ENCODE measurements at places on chromosomes 5 and 9. TPM values are rescaled to one million over a fixed set of nuclear protein-coding genes. Genes with fewer than 3 reads are reported as not detected.

DNA sequence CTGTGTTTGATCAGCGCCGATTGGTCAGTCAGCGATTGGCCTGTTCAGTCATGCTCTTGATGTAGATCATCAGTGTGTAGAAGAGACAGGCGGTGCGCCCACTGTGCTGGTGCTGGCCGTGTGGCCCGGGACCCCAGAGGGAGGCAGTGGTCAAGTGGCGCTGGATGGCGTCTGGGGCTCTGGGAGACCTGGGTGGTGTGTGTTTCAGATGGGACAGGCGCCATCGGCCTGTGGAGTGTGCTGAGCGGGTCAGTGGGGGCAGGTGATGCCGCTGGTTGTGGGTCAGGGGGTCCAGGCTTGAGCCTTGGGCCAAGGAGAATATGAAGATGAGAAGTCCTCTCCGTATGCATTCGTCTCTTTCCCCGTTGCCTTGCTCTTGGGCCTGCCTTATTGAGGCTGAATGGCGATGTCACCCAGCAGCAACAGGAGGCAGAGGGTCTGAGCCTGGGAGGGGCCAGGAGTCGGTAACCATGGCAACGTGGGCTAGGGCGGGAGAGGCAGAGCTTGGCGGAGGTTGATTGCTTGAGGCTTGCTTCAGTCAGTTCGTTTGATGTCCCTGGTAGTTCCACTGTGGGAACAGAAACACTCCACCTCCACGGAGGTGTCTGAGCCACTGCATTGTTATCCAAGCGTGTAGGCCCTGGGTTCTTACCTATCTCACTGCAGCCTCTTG lies 117.8 kb upstream of the CACNA1B start:
- DNase-seq: no peak

DNA sequence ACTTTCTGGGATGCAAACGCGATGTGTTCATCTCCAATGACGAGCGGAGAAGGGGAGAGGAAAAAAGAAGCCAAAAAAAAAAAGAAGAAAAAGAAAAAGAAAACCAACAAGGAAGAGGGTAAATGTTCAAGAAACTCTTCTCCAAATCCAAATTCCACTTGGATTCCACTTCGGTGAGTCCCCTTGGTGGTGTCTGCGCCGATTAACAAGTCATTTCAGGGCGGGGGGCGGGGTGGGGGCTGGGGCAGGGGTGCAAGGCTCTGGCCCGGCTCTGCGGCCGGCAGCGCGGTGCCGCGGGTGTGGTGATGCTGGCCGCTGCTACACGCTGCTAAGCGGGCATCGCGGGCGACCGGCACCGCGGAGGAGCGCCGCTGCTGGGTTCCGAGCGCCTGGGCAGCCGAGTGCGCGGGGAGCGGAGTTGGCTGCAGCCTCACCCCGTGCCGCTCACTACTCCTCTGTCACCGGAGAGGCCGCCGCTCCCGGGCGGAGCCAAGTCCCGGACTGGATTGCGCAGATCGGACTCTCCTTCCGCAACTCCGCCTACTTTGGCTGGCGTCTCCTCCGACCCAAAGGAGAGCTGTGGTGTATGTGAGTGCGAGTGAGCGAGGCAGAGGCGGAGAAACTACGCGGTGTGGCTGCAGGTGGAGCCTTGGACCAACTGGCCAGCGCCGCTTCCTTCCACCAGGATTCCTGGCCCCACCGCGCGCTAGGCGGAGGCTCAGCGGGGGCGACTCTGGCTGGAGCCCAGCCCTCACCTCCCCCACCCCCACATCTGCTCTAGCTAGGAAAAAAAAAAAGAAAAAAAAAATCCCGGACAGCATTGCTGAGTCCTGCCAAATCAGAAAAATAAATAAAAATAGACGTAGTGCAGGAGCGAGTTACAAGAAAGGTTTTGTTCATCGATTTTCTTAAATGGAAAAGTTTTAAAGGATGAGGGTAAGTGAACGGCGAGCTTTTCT lies at the start of gene SEMA6A:
SEMA6A (minus strand) TSS at position 457 of the 959 bp plus-strand sequence. CDS start 69,879 bp downstream, outside the sequence.
- no peak for DNase-seq

KIAA0825 gene
- 0.34 TPM for total RNA-seq

IL13 gene
- 26.9 TPM for total RNA-seq

DNA sequence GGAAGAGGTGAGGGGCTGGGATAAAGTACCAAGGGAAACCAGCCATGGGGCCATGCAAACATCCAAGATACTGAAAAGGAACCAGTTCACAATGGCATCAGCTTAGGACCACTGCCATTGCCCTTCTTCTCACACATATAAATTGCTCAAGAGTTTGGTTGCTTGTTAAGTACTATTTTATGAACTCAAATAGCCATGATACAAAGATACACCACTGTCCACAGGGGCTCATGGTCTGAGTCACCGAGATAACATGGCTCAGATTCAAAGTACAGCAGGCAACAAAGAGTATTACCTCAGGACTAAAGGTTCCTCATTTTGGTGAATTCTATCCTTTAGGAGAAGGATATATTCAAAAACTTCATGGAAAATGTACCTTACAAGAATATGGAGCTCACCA lies 55.6 kb downstream of the FANCC start:
- no peak for DNase-seq

DNA sequence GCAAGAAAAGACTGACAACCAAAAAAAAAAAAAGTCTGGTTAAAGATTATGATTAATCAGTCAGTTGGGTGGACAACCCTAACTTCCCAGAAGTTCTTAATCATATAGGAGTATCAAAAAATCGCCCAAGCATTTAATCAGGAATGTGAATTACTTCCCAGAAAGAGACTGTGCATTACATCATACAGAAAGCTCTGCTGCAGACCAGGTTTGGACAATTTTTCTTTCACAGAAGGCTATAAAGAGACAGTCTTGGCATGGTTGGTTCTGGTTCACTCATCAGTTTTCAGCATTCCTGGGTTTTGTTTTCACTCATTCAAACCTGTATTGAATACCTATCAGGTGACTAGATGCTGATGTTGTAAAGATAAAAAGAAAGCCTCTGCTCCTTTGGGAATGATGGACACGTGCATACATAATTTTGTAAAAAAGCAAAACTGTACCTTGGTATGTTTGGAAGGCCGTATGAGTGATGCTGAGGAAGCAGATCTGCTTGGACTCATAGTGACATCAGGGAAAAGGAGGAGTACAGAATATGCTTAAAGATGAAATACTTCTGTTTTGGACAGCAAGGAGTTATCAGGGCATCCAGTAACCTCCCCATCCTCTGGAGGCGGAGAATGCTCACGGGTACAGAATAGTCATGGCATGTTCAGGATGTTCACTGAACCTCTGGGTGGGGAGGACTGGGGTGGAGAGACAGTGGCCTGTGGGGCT lies 178.4 kb downstream of the GNA14 start:
- no peak for DNase-seq

DNA sequence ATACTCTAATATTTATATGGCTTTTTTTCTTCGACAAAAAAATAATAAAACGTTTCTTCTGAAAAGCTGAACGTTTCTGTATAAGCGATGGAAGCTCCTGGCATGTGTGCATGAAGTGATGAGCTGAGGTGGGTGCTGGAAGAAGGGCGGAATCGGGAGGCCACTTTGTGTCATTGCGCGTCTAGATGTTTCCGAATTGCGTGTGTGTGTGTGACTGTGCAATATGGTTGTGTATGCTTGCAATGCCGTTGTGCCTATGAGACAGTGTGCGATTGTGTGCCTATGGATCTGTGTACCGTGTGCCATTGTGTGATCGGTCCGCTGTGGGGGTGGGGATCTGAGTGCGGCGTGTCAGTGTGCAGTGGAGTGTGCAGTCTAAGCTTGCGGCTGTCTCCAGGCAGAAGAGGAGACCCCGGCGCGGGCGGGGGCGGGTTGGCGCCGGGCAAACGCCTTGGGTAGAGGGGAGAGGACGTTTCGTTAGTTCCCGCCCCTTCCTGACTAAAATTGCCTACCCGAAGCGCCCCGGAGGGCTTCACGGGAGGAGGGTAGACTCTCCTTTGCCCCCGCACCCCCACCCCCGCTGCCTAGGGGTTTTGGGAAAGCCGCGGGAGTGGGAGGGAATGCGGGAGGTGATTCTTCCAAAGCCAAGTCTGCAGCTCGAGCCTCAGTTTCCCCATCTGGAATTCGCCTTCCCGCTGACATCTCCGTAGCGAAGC lies 24.2 kb downstream of the PCDHGC5 start:
- no peak for DNase-seq

DNA sequence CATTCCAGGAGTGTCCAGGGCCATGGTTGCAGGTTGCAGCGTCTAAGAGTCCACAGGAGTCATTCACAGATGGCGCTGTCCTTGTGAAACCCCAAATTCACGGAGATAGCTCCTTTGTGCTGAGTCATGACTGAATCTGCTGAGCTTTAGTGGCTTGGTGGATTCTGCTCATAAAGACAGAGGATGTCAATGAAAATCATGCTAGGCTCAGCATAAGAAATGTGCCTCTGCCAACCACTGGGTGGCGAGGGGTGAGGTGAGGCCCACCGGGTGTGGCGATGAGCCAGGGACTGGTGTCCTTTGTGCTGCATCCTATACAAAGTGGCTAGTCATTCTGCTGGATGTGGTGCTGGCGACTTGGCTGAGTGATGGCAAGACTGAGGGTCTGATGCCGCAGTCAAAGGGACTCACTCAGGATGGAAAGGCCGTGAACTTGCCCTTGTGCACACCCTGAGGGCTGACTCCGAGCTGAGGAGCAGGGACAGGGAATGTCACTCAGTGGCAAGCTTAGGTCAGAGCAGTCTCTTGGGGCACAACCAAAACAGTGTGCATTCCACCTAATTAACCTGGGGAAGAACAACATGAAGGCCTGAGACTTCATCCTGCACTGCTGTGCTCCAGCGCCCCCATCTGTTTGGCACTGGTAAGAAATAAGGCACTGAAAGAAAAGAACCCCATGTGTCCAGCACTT lies 71.5 kb downstream of the DAP start:
- DNase-seq: no peak

GRCh38 chr9:127161081-127161624 lies 38.7 kb upstream of the ANGPTL2 start:
- no peak for DNase-seq

- DNase-seq: no peak
Observed at GRCh38 chr9:37917801-37918664, 14.1 kb upstream of the SLC25A51 start.

- no peak for DNase-seq
Observed at GRCh38 chr9:6960777-6961176, 203.0 kb downstream of the KDM4C start.

DNA sequence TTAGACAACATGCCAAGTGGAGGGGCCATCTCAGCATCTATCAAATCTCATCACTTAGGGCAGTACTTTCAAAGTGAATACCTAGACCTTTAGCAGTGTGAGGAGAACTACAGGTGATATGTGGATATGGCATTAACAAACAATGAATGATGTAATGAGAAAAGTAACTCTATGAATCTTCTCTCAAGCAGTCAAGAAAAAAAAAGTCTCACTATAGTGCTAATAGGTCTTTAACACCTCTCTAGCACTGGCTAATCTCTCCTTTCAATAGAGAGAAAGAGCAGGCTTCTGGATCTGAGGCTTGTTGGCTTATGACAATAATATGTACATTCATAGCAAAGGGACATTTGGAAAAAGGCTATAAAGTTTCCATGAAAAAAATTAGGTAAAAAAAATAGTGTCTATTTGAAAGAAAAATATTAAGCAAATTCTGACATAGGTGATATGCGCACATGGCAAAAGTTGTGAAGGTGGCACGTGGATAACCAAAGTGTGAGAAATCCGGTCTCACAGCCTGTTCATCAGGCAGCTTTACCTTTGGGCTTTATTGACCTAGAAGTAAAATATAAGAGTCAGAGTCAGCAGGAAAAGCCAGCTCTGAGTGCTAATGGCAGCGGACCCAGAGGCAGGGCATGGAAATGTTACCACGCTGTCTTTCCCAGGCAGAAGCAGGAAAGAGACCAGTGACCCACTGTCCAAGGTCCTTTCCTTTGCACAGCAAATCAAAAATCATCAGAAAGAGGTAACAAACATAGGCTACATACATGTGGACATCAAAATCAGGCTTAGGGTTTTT lies 203.4 kb downstream of the EFNA5 start:
- DNase-seq: no peak

GRCh38 chr5:54703133-54703532 lies 185.6 kb downstream of the SNX18 start:
- DNase-seq: no peak

CER1 gene
- not detected for total RNA-seq

- no peak for DNase-seq
Observed at GRCh38 chr5:103624035-103624480, 61.5 kb upstream of the NUDT12 start.

DNA sequence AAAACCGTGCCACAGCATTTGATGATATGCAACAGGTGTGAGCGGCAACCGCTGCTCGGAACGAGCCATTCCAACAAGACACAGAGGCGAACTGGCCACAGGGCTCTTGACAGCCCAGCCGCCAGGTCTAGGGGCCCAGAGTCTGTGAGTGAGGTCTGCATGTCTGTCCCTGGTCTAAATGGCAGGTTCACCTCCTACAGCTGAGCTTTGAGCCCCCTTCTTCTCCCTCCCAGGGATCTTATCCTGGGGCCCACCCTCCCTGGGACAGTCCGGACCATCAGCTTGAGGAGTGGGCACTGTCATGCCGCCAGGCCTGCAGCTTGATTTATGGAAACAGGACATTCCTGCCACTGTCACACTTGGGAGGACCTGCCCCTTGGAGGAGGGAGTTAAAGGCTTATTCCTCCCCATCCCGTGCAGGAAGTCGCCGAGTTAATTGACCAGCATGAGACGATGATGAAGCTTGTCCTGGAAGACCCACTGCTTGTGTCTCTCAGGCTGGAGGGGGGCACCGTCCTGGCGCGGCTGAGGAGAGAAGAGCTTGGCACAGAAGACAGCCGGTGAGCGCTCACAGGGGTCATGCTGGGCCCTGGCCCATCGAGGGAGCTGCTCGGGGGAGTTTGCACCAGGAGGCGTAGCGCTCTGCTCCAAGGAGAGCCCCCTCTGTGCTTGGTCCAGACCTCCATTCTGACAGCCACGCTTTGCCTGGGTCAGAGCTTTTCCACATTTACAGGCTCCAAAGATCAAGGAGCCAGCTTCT lies 35.5 kb upstream of the LRRC14B start:
- no peak for DNase-seq

GRCh38 chr9:29640507-29640906 lies 2067.2 kb upstream of the C9orf72 start:
- DNase-seq: no peak

DNA sequence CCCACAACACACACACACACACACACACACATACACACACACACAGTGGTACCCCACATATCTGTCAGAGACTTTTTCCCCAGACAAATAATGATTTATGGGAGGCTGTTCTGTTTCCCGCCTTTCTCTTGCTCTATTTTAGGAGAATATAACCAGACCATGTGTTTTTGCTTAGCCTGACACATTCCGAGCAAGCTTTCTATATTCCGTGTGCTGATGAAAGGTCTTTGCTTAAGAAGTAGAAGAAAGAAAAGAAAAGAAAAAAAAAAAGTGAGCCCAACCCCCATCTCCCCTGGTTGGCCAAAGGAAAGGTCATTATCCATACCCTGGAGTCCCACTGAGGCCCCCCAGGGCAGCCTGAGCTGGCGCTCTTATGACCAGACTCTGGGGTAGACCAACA lies 338.6 kb downstream of the SLIT3 start:
- no peak for DNase-seq

MSX2 gene
- 0.08 TPM for total RNA-seq

Measured in activated T-cell treated with anti-CD3 and anti-CD28 coated beads, Interleukin-2, amount 50 U/mL, for 4 hours (primary cell).